ENCODE measurements at places on chromosomes 4 and X.
A peak's percentile ranks its signal among the peaks of the same experiment; 100 is the strongest.

- no peak for DNase-seq
These were observed 8.8 kb downstream of the PPARGC1A start for GRCh38 chr4:23881052-23881501.

DNA sequence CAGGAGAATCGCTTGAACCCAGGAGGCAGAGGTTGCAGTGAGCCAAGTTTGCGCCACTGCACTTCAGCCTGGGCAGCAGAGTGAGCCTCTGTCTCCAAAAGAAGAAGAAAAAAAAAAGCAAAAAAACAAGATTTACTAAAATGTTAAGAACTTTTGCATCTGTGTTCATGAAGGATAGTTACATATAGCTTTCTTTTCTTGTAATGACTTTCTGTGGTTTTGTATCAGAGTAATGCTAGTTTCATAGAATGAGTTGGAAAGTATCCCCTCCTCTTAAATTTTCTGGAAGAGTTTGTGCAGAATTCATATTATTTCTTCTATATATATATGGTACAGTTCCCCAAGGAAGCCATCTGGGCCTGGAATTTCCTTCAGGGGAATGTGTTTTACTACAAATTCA lies 17.0 kb upstream of the GRIPAP1 start:
- no peak for DNase-seq

- peak; percentile 12 for DNase-seq
These were observed 22.1 kb downstream of the PIR start for GRCh38 chrX:15471028-15471427.

- no peak for DNase-seq
These were observed 23.0 kb upstream of the BCORL1 start for GRCh38 chrX:129959493-129959832.

DNA sequence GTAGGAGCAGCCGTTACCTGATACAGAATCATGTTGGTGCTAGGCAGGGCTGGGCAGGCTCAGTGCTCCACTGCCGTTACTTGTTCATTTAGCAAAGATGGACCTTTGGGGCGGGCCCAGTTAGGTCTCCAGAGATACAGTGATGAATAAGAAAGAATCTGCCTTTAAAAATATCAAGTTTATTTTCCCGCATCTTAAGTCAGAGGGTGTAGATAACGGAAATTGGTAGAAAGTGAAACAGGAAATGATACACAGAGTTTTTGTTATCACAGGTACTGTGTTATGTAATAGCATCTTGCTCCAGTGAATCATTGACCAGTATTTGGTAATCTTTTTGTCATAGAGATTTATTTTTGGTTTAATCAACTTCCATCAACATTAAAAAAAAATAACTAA lies 5.5 kb downstream of the TMEM131L start:
- no peak for DNase-seq

- DNase-seq = no peak
These were observed 212.8 kb upstream of the PDE5A start for GRCh38 chr4:119841361-119841760.

DNA sequence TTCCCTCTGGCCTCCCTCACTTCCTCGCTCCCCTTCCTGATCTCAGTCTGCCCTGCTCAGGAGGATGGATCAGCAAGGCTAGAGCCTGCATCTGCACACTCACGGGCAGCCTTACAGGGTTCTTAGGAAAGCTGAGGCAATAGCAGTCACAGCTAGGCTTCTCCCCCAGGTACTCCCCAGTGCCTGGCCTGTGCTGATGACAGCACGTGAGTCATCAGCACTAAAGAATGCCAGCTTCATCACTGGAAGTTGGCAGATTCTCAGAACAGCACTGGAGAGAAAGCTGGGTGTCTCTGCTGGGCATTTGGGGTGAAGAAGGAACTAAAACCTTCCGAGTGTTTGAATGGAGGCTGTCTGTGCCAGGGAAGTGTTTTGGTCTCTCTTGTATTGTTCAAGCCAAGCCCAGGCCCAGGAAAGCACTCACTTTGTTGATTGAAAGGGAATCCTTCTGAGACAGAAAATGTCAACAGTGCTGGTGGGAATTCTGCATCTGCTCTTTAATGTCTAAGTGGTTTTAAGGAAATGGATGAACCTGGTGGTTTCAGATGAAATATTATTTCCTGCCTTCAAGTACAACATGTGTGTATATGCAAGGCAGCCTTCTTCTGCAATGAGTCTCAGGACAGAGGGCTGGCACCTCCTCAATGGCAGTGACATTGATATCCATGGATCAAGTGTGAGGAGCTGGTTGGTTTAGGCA lies 73.0 kb upstream of the SCOC start:
- no peak for DNase-seq

GRCh38 chrX:17500145-17500579 lies 125.2 kb downstream of the NHS start:
- no peak for DNase-seq

DNA sequence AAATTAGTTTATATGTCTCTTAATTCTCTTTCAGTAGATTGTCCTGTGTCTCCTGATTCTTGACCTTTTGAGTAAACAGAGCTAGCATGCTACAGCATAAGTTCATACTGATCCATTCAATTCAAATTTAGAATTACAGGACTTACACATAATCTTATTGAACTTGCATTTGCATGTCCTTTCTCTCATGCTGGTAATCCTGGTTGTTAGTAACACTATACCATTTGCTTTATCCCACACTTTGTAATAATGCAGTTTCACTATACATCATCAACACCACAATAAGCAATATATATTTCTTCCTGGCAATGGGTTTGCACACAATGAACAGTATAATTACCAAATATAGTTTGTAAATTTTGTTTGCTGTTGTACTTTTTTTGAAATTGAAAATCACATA lies 937.2 kb upstream of the GRID2 start:
- no peak for DNase-seq

DNA sequence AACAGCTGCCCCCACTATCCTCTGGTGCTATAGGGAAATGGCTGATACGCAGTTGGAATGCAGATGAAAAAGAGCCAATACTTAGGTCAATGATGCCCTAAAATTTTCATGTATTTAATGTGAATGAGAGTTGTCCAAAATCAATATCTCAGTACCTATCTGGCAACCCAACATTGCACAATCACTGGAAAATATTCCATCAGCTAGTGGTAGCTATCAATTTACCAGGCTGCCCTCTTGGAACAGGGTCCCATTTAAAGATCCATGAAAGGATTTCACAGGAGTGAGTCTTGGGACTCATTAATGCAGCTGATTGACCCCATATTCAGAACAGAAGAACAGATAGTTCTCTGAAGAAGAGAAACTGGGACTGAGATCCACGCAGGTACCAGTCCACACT lies 638.9 kb downstream of the SMARCA1 start:
- DNase-seq = no peak

DNA sequence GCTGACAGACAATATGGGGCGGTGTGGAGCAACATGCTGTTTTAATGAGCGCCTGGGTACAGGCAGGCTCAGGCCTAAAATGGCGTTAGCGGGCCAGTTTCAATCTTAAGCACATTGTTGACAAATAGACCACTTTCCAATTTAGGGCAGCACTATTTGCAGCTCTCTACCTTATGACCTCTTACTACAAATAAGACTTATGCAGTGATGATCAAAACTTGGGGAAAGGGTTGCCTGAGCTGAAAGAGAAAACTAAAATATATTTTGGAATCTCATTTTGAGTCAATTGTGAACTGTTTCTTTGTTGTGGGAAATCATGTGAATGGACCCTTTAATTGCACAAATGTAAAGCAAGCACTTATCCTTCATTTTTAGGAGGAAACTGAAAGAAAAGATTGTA lies 25.5 kb upstream of the GPAT3 start:
- DNase-seq = no peak

DNA sequence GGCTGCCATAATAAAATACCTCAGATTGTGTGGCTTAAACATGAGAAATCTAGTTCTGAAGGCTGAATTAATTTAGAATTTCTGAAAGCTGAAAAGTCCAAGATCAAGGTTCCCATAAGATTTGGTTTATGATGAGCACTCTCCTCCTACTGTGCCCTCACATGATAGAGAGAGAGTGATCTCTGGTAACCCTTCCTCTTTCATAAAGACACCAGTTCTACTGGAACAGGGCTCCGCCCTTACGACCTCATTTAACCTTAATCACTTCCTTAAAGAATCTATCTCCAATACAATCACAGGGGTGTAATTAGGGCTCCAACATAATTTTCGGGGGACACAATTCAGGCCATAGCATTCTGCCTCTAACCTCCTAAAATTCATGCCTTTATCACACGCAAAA lies 194.0 kb upstream of the MAB21L2 start:
- no peak for DNase-seq

- no peak for DNase-seq
These were observed 408.6 kb downstream of the FAM47B start for GRCh38 chrX:35351212-35351611.

DNA sequence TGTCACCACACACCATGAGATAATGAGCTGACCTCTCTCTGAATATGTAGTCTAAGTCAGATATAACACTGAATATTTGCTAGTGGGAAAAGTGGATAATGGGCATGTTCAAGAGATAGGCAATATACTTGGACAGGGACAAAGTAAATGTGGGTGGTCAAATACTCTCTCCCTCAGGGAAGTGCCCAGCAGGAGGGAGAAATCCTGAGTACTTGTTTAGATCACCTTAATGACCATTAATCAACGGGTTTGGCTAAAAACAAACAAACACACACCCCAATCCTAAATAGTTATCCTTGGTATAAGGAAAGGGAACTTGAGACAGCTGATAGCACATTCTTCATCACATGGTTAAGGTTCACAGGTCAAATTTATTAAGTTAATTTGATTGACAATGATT lies 933.5 kb downstream of the C4orf33 start:
- DNase-seq = no peak

DNA sequence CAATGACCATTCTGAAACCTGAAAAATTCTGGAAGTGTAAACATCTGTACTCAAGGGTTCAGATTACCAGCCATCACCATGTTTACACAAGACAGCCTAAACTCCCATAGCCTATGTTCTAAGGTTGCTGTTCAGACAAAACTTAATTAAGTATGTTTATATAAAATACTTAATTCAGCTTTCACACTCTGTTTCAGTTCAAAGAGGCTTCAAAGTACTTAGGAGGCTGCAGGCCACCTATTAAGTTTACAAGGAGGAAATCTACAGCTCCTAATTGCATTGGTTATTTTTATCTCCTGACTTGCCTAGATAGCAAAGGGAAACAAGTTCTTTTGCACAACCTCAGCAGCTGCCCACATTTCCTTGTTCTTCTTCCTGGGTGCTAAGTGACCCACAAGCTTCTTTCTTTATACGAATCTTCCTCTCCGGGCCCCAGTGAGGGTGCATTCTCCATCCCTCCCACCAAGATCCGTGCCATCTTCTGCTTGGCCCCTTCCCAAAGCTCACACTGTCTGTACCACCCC lies 2.0 kb downstream of the GAK start:
- DNase-seq = no peak

- DNase-seq = peak; percentile 0
These were observed 378 bp upstream of the RPS6KA6 start for GRCh38 chrX:84188320-84188834.

DNA sequence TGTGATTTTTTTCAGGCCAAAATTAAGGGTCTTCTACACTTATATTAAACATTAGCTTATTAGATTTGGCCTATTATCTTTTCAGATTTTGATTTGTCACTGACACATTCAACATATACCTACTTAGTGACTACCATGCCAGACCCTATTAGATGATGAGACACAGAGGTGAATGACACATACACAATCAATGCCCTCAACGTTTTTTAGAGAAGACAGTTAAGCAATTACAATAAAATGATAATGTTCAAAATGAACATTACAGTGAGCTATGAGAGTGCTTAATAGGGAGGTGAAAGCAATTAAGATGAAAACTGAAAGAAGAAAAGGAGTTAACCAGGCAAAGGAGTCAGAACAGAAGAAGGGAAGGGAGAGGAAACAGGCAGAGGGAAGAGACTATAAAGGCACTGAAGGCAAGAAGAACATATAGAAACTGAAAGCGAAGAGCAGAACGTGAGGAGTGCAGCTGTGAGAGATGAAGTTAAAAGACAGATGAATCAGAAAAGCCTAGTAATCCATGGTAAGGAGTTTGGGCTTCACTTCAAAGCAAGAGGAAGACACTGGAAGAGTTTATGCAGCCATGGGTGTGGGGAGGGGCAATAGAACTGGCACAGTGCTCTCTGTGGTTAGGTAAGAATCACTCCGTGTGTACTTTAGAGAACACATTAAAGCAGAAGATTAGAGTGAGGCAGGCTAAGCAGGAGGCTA lies 119.0 kb downstream of the REELD1 start:
- DNase-seq = no peak

GRCh38 chr4:5003372-5003857 lies 15.8 kb downstream of the CYTL1 start:
- DNase-seq = no peak

DNA sequence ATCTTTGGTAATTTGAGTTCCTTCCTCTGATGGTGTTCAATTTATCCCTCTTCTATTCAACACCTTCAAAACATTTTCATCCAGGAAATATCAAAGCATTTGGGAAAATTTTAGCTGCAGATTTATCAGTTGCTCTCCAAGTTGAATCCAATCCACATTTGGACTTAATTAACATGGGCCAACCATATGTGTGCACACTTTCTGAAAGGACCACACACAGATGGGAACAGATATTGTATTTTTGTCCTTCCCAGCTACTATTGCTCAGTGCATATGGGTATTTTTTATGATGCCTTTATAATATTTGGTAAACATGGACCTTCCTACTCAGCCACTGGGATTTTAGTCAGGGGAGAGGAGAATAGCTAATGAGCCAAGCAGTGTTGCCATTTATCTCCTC lies 65.2 kb downstream of the GLRA2 start:
- no peak for DNase-seq

GRCh38 chr4:174526731-174527130 lies 4.4 kb upstream of the HPGD start:
- no peak for DNase-seq

DNA sequence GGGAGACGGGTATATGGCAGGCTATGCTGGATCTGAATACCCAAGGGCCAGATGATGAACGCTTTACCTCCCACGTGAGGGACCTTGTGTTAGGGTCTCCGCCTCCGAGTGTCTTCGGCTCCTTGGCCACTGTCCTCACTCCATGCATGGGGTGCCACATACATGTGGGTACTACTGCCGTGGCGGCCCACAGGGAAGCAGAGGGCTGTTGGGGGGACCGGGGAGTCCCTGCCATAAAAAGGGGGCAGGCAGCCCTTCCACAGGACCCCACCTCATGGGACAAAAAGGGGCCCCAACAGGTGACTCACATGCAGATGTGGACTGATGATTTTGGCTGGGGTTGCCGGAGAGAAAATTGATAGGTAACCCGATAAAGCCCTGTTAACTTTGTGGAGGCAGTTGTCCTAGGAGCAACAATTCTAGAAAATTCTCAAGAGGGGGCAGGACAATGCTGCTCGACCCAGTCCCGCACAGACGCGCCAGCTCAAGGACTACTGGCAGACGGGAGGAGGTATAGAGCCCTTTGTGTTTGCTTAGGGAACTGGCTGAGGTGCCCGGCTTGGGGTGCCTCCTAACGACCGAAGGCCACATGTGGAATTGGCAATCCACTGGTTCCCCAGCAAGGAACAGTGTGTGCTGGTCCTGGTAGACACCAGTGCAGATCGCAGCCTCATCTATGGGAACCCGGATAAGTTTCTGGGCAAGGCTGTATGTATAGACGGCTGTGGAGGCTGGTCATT lies 695.7 kb upstream of the AGA start:
- no peak for DNase-seq

- no peak for DNase-seq
These were observed 1005.9 kb upstream of the ADGRL3 start for GRCh38 chr4:60194214-60194613.

- DNase-seq = no peak
These were observed 119.8 kb upstream of the TRIM2 start for GRCh38 chr4:153084224-153084979.
